ENCODE measurements at places on chromosomes 5 and 9.

DNA sequence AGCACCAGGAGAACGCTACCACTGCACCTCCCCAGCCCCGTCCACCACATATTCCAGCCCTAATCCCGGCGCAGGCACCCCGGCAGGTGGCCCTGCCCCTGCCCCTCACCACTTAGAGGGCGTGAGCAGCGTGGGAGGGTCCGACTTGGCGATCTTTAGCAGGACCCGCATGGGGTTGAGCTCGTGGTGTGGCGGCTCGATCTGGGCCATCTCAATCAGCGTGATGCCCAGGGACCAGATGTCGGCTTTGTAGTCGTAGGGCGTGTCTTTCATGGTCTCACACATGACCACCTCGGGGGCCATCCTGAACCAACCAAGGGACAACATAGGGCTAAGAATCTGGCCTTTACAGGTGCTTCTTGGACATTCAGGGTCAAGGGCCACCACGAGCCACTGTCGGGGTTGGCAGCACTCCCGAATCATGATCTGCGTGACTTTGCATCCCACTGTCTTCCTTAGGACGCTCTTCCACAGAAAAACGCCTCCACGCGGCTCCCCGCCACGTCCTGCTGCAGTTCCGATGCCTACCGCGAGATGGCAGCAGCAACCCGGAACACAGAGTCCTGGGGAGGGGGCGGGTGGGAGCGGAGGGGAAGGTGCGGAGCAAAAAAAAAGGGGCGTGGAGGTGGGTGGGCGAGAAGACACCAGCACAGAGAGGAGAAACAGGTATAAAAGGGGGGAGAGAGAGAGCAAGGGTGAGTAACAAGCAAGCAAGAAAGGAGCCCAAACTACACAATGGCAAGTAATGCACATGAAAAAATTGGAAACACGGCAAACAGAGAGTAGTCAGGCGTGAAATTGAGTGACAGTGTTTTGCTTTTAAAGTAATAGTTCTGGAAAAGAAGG, 81.3 kb downstream of the STK10 start:
- DNase-seq, result peak; percentile 64

GRCh38 chr9:121771418-121771817, 120.0 kb downstream of the DAB2IP start:
- DNase-seq, result no peak

- no peak for DNase-seq
These were observed 66.5 kb downstream of the MSX2 start for GRCh38 chr5:174790906-174791305.

- no peak for DNase-seq
These were observed 7.8 kb downstream of the INPP5E start for GRCh38 chr9:136431782-136432350.

DNA sequence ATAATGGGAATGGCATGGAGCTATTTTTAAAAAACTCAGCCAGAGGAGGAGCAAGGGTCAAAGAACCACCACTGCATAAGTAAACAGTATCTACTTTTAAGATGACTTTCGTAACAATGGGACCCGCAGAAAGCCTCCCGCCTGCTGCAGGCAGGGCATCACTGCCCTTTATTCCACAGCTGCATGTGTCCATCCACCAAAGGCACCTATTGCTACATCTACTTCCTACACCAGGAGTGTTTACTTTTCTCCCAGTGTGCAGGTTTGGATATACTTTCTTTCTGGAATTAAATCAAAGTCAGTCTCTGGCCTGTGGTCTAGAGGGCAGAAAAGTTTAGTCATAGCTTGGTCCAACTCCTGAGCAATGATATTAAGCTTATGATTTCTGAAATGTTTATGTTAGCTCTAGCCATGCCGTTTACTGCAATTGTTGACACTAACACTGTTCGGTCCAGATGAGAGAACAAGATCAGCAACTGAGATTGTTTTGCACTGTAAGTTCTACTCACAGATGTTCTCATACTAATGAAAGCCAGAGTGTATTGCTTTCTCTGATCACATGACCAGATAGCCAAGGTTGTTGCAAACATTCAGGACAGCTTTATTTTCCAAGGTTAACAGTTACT, 391.5 kb downstream of the FGF10 start:
- DNase-seq, result no peak

- no peak for DNase-seq
These were observed 121.4 kb downstream of the ASTN2 start for GRCh38 chr9:117293206-117294114.

DNA sequence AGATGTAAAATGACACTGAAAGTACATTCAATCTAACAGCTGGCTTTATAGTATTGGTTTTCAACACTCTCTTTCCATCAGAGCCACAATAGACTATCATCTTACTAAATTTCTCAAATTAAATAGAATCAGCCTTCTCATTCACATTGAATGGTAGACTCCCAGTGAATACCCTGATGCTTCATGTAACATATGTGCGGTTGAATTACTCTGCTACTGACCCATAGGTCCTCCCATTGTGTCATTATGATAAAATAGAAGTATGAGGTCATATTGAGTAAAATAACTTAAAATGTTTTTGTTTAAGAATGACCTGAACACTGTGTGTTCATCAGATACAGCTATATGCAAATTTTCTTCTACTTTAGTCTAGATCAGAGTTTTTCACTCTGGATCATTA, 75.9 kb upstream of the ADAMTSL1 start:
- no peak for DNase-seq

DNA sequence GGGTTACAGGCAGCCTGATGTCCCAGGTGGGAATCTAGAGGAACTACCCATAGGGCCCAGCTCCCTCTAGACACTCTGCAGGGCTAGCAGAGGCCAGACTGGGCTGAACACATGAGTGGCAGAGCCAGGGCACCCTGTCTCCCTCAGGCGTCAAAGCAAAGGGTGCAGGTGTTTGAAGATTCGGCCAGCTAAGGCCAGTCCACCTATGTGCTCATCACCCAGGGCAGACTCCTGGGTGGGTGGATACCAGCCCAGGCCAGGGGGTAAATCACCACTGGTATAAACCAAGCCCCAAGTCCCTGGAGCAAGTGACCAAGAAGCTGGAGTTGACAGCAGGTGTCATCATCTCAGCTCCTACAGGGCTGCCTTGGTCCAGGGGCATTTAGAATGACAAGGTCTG, 3.4 kb downstream of the CCDC180 start:
- no peak for DNase-seq

- DNase-seq, result no peak
These were observed 55.2 kb downstream of the GRIN3A start for GRCh38 chr9:101683236-101683635.

GRCh38 chr5:94849821-94850736, 231.6 kb downstream of the SLF1 start:
- DNase-seq, result peak; percentile 54

- no peak for DNase-seq
These were observed 78.7 kb downstream of the SLC25A46 start for GRCh38 chr5:110817459-110817858.
